Mesothelial cell of epicardium (in vitro differentiated cells): ENCODE measurements at places on chromosomes 2 and 18.

GRCh38 chr18:54323970-54324369, 33.7 kb downstream of the STARD6 start:
- H3K27me3 ChIP-seq = no peaks in the 10 kb centered on the region
- H3K27ac ChIP-seq = no peak overlapping the region
- H3K4me1 ChIP-seq = no peaks in the 10 kb centered on the region
- H3K4me3 ChIP-seq = no peak overlapping the region
- no peak for DNase-seq

DNA sequence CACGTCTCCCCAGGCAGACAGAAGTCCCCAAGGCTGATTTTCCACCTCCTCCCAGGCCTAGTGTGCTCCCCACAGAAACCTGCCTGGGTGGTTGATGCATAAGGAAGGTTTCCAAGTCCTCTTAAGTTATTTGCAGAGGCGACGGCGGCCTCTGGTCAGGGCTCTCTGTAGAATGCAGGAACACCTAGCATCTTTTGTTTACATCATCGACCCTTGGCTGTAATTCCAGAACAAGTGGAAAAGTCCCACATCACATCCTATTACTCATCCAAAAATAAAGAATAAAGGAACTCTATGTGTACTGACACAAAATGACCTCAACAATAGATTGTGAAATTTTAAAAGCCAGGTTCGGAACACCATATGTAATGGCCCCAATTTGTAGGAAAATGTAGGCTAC, 211.1 kb downstream of the ALPK2 start:
- H3K27me3 ChIP-seq = peaks cover 66% of the 10 kb centered on the region
- no peaks in the 10 kb centered on the region for H3K36me3 ChIP-seq
- H3K4me1 ChIP-seq = peaks cover 11% of the 10 kb centered on the region
- no peak for DNase-seq
- no peak overlapping the region for H3K4me3 ChIP-seq
- H3K27ac ChIP-seq = no peak overlapping the region

DNA sequence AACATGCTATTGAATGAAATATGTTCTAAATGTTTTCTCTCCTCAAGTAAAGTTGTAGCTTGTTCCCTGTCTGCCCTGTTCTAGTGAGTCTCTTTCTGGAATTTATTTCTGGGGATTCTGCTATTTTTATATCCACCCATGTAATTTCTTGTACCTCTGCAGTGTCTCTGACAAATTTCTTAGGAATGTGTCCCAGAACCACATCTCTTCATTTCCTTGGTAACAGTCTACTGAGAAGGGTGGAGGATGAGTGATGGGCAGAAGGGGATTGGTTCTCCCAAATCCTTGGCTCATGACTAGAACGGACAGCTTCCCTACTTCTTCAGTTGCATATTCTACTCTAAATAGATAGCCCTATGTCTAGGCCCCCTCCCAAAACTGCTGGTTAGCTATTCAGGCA, 490.6 kb upstream of the LINC00305 start:
- no peaks in the 10 kb centered on the region for H3K4me1 ChIP-seq
- DNase-seq = no peak
- no peak overlapping the region for H3K27ac ChIP-seq
- no peaks in the 10 kb centered on the region for H3K36me3 ChIP-seq

GRCh38 chr2:121071034-121071504, 213.9 kb downstream of the TFCP2L1 start:
- no peak overlapping the region for H3K27ac ChIP-seq
- peaks cover 50% of the 10 kb centered on the region for H3K27me3 ChIP-seq
- no peaks in the 10 kb centered on the region for H3K36me3 ChIP-seq

GRCh38 chr2:231413921-231414476, 18.5 kb downstream of the B3GNT7 start:
- H3K27ac ChIP-seq = peak overlapping the region; percentile 23
- peaks cover 30% of the 10 kb centered on the region for H3K4me1 ChIP-seq
- H3K36me3 ChIP-seq = no peaks in the 10 kb centered on the region
- H3K4me3 ChIP-seq = peak overlapping the region; percentile 52

GRCh38 chr2:216842636-216843035, 17.2 kb downstream of the TNP1 start:
- no peak for DNase-seq
- peaks cover 24% of the 10 kb centered on the region for H3K4me1 ChIP-seq
- H3K27ac ChIP-seq = no peak overlapping the region
- peaks cover 3% of the 10 kb centered on the region for H3K27me3 ChIP-seq
- H3K36me3 ChIP-seq = no peaks in the 10 kb centered on the region

DNA sequence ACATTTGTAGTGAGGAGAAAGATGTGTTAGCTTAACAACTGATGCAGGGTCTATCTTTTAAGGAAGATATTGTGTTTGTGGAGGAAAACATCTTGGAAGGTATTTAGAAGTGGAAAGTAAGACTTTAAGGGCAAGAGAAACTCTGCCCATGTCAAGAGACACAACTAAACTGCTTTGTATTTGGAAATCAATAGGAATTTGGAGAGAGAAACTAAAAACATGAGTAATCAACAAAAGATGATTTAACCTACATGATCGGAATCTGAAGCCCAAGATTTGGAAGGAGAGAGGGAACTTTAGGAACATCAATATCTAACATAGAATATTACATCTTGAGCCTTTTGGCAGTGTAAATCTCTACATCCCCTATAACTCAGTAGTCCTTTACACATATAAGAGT, 184.2 kb upstream of the COL3A1 start:
- H3K4me3 ChIP-seq = no peak overlapping the region
- H3K27ac ChIP-seq = peak overlapping the region; percentile 36
- peaks cover 47% of the 10 kb centered on the region for H3K4me1 ChIP-seq
- DNase-seq = no peak
- no peaks in the 10 kb centered on the region for H3K36me3 ChIP-seq

GRCh38 chr18:35049111-35050027, 8.2 kb downstream of the MAPRE2 start:
- peak overlapping the region; percentile 76 for H3K27ac ChIP-seq
- no peaks in the 10 kb centered on the region for H3K27me3 ChIP-seq
- peaks cover 32% of the 10 kb centered on the region for H3K4me1 ChIP-seq

DNA sequence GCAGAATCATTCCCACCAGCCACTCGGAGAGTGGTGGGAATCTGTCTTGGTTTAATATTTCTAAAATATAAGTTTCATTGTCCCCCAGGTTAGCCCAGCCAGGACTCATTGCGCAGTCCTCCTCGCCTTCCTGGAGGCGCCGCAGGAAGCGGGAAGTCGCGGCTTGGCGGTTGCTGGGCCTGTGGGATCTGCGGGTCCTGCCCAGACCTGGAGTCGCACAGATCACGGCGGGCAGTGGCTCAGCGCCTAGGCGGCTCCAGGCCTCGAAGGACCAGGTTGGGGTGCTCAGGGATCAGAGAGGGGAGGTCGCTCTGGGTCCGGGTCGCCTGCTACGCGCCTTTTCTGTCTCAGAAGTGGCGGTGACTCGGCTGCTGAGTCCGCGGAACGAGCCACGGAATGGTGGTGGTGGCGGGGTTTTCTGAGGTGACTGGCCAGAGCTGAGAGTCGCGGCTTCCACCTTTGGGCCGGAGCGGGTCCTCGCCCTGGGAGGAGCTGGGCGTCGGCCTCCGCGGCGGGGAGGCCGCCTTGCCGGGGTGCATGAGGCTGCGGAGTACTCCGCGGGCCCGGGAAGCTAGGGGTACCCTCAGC, 2.6 kb downstream of the HOXD3 start:
- H3K4me3 ChIP-seq = no peak overlapping the region
- H3K4me1 ChIP-seq = peaks cover 17% of the 10 kb centered on the region
- H3K27ac ChIP-seq = no peak overlapping the region
- no peak for DNase-seq

DNA sequence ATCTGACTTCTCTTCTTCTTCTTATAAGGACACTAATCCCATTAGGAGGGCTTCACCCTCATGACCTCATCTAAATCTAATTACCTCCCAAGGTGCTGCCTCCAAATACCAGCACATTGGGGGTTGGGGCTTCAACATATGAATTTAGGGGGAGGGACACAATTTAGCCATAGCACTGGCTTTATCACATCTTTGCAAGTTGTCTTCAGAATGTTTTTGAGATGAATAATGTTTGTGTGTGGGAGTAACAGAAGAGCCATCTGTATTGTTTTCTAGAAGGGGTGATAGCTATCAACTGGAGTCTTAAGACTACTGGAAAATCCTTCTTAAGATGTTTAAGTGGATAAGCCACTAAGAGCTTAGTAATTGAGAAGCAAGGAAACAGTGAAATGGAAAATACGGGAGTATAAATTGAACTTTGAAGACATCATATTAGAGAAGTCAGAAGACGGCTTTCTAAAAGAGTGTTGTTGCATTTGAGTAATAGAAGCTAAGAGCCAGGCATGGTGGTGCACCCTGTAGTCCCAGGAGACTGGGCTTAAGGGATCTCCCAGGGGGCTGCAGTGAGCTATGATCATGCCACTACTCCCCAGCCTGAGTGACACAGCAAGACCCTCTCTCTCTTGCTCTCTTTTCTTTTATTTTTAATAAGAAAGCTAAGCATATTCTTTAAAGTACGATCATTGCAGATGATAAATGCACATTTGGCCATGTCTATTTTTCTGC, 32.6 kb upstream of the B3GNT2 start:
- H3K4me3 ChIP-seq = no peak overlapping the region
- no peak for DNase-seq
- no peaks in the 10 kb centered on the region for H3K27me3 ChIP-seq
- H3K4me1 ChIP-seq = peaks cover 9% of the 10 kb centered on the region

- no peak overlapping the region for H3K27ac ChIP-seq
These were observed 9.7 kb downstream of the CCDC150 start for GRCh38 chr2:196649202-196649601.

GRCh38 chr2:19894134-19894792, 7.5 kb downstream of the TTC32 start:
- H3K36me3 ChIP-seq = no peaks in the 10 kb centered on the region
- H3K27ac ChIP-seq = no peak overlapping the region
- no peak overlapping the region for H3K4me3 ChIP-seq

- peaks cover 22% of the 10 kb centered on the region for H3K36me3 ChIP-seq
- H3K27ac ChIP-seq = no peak overlapping the region
- H3K27me3 ChIP-seq = no peaks in the 10 kb centered on the region
- no peak for DNase-seq
These were observed 144.1 kb upstream of the STK17B start for GRCh38 chr2:196315388-196316049.

- H3K27me3 ChIP-seq = no peaks in the 10 kb centered on the region
- H3K4me3 ChIP-seq = no peak overlapping the region
- no peak overlapping the region for H3K27ac ChIP-seq
- DNase-seq = no peak
- no peaks in the 10 kb centered on the region for H3K4me1 ChIP-seq
These were observed 15.4 kb downstream of the PECR start for GRCh38 chr2:216066230-216066629.

GRCh38 chr2:13308989-13309388, 592.3 kb downstream of the TRIB2 start:
- no peaks in the 10 kb centered on the region for H3K36me3 ChIP-seq
- H3K4me1 ChIP-seq = no peaks in the 10 kb centered on the region
- DNase-seq = no peak
- H3K27me3 ChIP-seq = no peaks in the 10 kb centered on the region

GRCh38 chr2:72945450-72946019, 28.2 kb downstream of the EMX1 start:
- no peak for DNase-seq
- no peak overlapping the region for H3K27ac ChIP-seq
- H3K4me1 ChIP-seq = peaks cover 6% of the 10 kb centered on the region
- H3K4me3 ChIP-seq = no peak overlapping the region
- H3K27me3 ChIP-seq = no peaks in the 10 kb centered on the region

- H3K27ac ChIP-seq = no peak overlapping the region
- no peak overlapping the region for H3K4me3 ChIP-seq
- peaks cover 4% of the 10 kb centered on the region for H3K27me3 ChIP-seq
- no peak for DNase-seq
- peaks cover 4% of the 10 kb centered on the region for H3K4me1 ChIP-seq
- H3K36me3 ChIP-seq = no peaks in the 10 kb centered on the region
These were observed 93.4 kb downstream of the AKAIN1 start for GRCh38 chr18:5103693-5104092.

DNA sequence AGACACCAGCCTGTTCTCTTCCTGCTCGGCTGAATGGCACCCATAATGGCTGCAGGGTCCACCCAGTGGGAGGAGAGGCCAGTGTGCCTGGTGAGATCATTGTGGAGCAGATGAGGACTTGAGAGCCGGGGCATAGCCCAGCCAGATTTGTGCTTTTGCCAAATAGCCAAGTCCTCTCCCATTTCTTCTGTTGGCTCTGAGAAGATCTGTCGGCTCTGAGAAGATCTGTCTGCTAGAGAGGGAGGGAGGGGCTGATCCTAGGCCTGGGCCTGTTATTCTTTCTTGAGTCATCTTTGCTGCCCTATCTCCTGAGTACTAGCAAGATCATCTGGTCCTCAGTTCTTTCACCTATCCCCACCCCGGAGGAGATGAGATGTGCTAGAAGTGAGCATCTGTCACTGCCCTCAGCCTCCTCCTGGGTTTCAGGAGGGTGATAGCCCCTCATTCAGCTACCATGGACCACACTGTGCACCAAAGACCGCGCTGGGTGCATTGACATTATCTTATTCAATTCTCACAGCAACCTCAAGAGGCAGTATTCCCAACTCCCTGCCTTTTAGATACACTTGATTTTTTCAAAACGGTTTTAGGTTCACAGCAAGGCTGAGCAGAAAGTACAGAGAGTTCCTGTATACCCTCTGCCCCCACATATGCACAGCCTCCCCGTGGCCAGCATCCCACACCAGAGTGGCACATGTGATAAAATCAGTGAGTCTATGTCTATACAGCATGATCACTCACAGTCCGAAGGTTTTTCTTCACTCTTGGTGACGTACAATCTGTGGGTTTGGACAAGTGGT, 98.6 kb downstream of the CAPN13 start:
- H3K27me3 ChIP-seq = no peaks in the 10 kb centered on the region
- H3K27ac ChIP-seq = no peak overlapping the region
- H3K4me1 ChIP-seq = peaks cover 10% of the 10 kb centered on the region
- no peaks in the 10 kb centered on the region for H3K36me3 ChIP-seq
- no peak overlapping the region for H3K4me3 ChIP-seq
- no peak for DNase-seq

GRCh38 chr2:215966274-215966673, 47.1 kb downstream of the MREG start:
- no peaks in the 10 kb centered on the region for H3K27me3 ChIP-seq
- H3K4me1 ChIP-seq = peaks cover 19% of the 10 kb centered on the region
- no peak overlapping the region for H3K4me3 ChIP-seq

DNA sequence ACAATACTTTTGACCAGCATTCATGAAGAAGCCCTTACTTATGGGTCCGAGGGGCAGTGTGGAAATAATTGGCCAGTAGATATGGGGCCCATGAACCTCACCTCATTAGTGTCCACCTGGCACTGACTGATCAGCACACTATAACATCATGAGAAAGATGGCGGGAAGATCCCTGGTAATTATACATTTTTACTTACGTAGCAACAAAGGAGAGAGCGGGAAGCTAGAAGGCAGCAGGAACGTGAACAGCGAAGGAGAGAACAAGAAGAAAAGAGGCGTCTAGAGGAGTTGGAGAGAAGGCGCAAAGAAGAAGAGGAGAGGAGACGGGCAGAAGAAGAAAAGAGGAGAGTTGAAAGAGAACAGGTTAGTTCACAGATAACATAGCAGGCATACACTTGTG, 136.0 kb upstream of the IL1R2 start:
- H3K4me3 ChIP-seq = no peak overlapping the region
- no peaks in the 10 kb centered on the region for H3K27me3 ChIP-seq
- H3K4me1 ChIP-seq = peaks cover 9% of the 10 kb centered on the region
- peak overlapping the region; percentile 4 for H3K27ac ChIP-seq

GRCh38 chr2:114610677-114611076, 168.2 kb downstream of the DPP10 start:
- H3K27ac ChIP-seq = no peak overlapping the region
- DNase-seq = no peak
- H3K4me1 ChIP-seq = no peaks in the 10 kb centered on the region
- peaks cover 52% of the 10 kb centered on the region for H3K27me3 ChIP-seq

GRCh38 chr2:168716839-168717238, 85.6 kb upstream of the NOSTRIN start:
- DNase-seq = no peak
- H3K36me3 ChIP-seq = peaks cover 44% of the 10 kb centered on the region
- H3K4me1 ChIP-seq = peaks cover 18% of the 10 kb centered on the region
- no peak overlapping the region for H3K4me3 ChIP-seq
- peak overlapping the region; percentile 48 for H3K27ac ChIP-seq
- no peaks in the 10 kb centered on the region for H3K27me3 ChIP-seq
